Activated naive CD8-positive, alpha-beta T cell treated with anti-CD3 and anti-CD28 coated beads for 36 hours (primary cell): ENCODE measurements at places on chromosomes 6 and 20.

GRCh38 chr6:36226438-36227047 lies 30.0 kb downstream of the BRPF3 start:
- DNase-seq, result no peak

DNA sequence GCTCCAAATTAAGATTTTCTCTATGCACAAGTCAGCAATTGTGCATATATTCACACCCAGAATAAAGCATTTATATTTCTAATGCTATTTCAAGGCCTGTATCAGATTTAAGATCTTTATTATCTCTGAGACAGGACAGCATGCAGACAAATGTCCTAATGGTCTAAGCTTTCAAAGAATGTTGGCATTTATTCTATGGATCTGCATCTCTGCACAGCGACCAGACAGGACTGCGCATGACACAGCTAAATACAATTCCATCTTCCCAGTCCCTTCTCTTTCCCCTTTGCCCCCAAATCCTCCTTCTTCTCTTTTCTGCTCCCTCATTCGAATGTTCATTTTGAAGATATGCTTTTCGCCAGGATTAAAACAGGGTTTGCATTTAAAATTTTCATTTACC lies 478.5 kb downstream of the PKHD1 start:
- DNase-seq, result no peak

GRCh38 chr6:42411406-42411805 lies 40.3 kb downstream of the TRERF1 start:
- no peak for DNase-seq

GRCh38 chr20:10927936-10928840 lies 254.4 kb upstream of the JAG1 start:
- DNase-seq, result no peak

DNA sequence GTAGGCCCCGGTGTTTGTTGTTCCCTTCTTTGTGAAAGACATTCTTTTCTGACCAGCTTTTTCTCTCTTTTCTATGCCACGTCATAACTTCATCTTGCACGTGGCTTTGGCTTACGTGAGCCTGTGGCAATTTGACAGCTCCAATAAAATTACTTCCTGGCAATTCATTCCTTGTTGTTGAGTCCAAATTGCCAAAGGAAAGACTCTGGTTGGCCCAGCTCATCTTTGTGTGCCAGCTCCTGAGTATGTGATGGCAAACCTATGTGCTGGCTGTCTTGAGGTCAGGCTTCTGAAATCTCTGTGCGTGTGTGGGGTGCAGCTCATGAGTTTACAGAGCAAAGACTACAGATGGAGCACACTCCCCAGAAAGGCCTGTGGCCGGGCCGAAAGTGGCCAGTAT lies 272.5 kb upstream of the SGK1 start:
- no peak for DNase-seq

DNA sequence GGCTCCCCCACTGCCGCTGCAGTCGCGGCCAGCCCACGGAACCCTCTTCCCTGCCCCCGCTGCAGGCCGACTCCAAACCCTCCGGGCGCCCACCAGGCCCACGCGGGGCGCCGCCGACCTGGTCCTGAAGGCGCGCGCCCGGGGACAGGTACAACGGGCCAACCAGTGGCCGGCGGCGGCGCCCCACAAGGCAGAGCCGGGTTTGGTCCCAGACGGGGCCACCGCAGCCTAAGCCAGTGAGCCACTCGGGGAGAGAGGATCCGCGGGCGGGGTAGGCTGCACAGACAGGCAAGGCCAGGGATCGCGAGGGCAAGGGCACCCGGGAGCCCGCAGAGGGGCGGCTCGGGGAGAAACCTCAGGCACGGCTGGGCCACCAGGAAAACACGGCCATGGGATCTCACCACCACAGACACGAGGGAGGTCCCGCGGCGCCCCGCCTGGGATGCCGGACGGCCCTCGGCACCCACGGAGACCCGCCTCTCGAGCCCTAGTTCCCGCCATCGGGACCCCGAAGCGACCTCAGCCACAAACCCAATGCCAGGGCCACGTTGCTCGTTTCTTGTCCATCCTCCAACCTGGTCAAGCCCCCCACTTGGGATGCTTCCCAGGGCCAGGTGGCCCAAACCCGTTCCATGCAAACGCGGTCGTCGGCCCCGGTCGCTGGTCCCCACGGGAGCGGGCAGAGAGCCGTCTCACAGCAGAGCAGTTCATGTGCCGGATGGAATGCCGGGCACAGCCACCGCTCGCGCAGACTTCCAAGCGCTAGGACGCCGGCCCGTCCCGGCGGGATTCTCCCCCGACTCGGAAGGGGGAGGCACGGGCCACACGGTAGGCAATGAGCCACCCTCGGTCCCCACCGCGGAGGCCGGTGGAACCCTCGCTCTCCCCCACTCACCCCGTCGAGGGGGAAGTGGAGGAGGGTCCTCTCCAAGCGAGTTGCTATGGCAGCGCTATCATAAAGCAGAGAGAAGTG lies 1956.6 kb upstream of the DEFB115 start:
- DNase-seq, result no peak

GRCh38 chr6:33863084-33863483 lies 59.3 kb upstream of the MLN start:
- DNase-seq, result no peak

- no peak for DNase-seq
Observed at GRCh38 chr6:17278289-17279063, 2.7 kb upstream of the RBM24 start.

DNA sequence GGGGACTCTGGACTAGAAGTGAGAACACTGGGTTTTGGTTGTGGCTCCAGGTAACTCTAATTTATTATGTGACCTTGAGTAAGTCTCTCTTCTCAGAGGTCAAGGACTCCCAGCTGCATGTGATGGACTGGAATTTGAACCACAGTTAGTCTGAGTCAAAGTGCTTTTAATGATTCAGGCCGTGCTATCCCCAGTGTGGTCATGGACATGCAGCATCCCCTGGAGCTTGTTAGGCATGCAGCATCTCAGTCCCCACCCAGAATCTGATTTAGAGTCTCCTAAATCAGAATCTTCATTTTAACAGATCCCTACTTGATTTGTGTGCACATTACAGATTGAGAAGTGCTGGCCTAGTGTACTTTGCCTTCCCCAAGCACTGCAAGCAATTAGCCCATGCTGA lies 74.2 kb downstream of the TOX2 start:
- DNase-seq, result no peak

DNA sequence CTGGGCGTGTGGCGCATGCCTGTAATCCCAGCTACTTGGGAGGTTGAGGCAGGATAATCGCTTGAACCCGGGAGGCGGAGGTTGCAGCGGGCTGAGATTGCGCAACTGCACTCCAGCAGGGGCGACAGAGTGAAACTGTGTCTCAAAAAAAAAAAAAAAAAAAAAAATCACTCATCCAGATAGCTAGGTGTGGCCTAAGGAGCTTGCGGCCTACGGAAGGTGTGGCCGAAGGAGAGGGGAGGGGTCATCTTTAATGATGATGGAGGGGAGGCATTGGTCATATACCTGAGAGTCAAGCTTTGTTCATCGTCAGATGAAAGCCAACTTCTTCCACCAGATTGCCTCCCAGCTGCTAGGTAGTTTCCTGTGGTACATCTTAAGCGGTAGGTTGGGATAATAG lies 801 bp upstream of the PPARD start:
- no peak for DNase-seq

DNA sequence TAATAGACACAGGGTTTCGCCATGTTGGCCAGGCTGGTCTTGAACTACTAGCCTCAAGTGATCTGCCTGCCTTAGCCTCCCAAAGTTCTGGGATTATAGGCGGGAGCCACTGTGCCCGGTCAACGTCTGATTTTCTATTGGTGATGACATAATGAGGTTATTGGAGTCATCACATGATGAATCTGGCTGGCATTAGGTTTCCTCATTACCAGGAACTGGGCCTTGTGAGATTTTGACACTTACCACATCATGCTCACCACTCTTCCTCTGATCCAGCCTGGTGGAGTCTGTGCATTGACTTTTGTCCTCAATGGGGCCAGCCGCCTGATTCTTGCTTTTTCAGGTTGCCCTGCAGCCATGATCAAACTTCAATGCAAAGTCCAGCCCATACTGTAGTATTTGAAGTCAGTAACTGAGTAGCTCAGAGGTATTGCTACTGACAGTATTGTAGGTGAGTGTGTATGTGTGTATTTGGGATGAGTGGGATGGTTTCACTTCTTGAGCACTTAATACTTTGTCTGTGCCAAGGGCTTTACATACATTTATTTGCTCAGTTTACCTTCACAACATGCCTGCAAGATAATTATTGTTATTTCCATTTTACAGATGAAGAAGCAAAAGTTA lies 16.0 kb downstream of the ANKS1A start:
- no peak for DNase-seq

- peak; percentile 73 for DNase-seq
Observed at GRCh38 chr6:33314515-33314942, 651 bp upstream of the TAPBP start.

DNA sequence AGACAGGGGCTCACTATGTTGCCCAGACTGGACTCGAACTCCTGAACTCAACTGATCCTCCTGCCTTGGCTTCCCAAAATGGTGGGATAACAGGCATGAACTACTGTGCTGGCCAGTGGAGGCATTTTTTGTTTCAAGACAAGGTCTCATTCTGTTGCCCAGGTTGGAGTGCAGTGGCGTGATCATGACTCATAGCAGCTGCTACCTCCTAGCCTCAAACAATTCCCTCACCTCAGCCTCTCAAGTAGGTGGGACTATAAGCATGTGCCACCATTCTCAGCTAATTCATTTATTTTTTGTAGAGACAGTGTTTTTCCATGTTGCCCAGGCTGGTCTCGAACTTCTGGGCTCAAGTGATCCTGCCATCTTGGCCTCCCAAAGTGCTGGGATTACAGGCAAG lies 17.2 kb downstream of the ENPP3 start:
- DNase-seq, result no peak

DNA sequence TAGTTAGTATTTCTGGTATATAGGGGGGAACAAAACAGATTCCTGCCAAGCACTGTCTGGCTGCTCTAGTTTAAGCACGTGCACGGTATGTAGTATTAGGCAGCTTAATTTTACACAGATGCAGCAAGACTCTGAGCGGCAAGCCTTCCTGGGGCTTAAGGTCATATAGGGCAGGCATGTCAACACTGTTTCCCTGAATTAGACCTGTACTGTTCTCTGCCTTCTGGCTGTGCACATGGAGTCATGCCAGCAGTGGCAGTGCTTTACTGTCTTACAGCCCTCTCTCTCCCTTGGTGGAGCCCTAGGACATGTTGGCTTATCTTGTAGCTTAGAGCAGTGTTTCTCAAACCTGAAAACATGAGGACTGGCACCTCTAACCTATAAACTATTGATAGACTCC lies 56.6 kb downstream of the PHF20 start:
- DNase-seq, result no peak

DNA sequence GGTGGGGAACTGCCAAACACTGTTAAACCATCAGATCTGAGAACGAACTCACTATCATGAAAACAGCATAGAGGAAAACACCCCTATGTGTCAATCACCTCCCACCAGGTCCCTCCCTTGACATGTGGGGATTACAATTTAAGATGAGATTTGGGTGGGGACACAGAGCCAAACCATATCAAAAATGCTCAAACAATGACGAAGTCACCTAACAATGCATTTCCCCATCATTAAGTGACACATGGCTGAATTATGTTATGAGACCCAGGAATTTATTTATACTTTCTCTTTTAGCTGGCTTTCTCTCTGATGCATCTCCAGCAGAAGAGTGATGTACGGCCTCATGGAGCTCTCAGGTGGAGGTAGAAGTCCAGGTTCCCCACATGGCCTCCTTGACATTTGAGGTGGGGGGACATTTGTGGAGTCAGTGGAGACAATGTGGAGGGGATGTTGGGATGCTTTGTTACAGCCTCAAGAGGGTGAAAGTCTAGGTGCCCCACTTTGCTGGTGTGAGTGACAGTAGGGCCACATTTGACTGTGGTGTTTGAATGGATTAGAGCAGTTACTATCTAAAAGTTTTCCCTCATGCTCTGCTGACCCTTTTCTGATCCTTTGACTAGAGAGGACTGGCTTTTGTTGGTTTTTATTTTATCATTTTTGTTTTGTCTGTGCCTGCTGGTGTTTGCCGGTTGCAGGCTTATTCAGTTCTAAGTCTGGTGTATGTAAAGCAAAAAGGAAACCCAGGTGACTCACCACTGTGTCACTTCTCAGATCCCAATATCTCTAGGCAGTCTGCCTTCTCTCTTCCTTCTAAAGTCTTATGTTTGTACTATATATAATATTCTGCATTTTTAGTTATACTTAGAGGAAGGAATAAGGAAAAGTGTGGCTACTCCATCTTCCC lies 18.5 kb upstream of the DCBLD1 start:
- no peak for DNase-seq

DNA sequence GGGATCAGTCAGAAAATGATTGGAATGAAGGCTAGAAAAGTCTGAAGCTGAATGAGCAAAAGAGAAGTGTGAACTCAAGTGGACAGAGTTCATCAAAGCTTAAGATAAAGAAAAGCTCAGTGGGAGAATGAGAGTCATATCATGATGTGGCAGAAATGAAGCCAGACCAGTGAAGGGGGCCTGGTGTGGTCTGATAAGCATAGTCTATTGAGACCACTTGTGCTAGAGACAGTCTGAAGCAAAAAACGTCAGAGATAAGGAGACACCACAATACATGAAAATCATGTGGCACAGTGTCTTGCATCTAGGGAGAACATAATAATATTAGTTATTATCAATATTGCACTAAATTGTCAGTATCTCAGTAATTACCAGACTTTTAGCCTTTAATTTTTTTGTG lies 601.5 kb downstream of the UTRN start:
- DNase-seq, result no peak

- DNase-seq, result no peak
Observed at GRCh38 chr20:58240471-58240870, 12.0 kb upstream of the ANKRD60 start.

DNA sequence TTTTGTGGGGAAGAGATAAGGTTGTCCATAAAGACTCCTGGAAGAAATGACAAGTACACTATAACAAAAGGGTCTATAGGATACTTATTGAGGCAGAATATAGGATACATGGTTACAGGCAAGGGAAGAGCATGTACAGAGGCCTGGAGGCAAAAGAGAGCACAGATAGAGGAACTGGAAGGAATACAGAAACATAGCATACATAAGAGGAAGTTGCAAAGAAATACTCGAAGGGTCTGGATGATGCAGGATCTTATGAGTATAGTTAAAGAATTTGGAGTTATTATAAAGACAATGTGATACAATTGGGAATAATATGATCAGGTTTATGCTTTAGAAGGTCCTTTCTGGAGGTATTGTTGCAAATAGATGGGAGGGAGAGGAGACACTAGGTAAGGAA lies 592.7 kb upstream of the POU3F2 start:
- DNase-seq, result no peak

DNA sequence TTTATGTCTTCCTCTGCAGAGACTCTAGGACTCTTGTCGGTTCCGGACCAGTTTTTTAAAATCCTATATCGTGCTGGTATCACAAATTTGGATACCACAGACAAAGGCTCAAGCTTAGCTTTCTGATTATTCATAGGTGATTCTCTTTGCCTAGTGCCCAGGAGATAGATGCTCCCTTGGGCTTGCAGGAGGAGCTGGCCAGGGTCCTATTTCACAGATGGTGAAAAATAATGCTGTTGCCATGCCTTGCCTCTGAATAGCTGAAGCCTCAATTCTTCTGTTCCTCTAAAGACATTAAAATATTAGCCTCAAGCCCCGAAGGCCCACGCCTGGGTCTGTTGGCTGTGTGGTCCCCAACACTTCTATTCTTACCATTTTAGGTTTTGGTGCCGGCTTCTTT lies 123.9 kb upstream of the BACH2 start:
- no peak for DNase-seq

GRCh38 chr6:150470960-150471665 lies 102.3 kb downstream of the IYD start:
- no peak for DNase-seq
